Epithelial cell of prostate (primary cell): ENCODE measurements at places on chromosomes 5 and 9.

DNA sequence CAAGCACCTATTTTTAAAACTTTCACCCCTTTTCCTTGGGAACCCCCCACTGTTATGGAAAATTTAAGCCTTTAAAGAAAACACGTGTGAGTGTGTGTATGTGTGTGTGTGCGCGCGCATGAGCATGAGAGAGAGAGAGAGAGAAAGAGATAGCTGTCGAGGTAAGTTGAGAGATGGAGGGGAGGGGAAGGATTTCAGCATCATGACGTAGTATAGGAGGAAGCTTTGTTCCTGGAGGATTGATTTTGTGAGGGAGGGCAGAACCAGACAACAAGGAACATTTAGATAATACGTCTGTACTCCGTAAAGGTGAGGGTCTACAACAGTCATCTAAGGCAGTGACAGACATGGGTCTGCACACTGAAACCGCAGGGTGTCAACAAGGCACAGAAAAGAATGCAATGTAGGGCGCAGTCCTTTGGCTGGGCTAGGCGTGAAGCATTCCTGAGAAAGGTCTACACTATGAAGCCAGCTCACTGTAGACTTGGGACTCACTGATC, 227.7 kb downstream of the SMARCA2 start:
- DNase-seq: no peak

DNA sequence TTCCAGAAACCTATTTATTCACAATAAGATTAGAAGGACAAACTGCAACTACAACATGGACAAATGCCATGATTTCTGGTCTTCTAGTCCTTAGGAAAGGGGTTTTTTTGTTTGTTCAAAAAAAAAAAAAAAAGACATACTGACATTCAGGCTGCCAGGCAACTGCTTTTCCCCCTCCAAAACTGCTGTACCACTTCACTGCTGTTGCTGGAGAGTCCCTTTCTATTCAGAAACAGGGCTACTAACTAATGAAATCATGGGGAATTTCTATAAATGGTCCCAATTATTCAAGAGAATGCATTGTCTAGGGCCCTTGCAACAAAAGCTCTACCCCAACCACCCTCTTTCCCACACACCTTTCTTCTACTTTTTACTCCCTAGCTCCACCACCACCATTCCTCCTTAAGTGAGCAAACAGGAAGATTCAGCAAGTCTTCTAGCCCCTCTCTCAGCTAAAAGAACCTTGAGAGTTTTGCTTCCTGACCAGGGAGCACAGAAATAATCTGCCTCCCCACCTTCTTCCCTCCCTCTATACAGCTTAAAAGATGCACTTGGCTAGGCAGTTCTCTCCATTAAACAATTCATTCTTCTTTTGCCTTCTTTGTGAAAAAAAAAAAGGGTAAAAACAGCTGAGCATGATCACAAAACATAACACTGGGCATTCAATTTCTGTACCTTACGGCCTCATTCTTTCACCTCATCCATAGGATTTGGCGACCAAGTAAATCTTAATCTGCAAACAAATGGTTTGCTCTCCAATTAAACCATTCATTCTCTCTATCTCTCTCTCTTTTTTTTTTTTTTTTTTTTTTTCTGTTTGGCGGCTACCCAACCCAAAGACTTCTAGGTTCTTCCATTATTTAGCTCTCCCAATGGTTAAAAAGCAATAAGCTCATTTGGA, 13.8 kb downstream of the ZNF608 start:
- no peak for DNase-seq

- DNase-seq: no peak
Measured at GRCh38 chr9:84139296-84140070, 158.9 kb downstream of the RMI1 start.

DNA sequence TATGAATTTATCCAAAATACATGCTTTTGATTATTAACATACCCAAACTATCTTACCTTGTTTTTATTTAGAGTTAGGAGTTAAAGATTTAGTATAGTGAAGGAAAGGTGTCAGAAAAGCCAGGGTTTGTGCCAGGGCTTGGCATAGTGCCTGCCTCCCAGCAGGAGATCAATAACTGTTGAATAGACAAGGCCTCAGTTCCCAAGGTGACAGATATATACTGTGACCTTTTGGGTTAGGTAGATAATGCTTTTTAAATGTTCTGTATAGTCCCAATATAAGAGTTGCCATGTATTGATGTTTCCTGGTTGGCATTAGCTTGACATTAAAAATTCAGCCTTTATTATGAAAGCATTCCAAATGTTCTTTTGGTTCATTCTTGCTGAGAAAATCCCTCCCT, 121.8 kb downstream of the MCTP1 start:
- no peak for DNase-seq

- no peak for DNase-seq
Measured at GRCh38 chr5:167582283-167582682, 709.2 kb upstream of the WWC1 start.

DNA sequence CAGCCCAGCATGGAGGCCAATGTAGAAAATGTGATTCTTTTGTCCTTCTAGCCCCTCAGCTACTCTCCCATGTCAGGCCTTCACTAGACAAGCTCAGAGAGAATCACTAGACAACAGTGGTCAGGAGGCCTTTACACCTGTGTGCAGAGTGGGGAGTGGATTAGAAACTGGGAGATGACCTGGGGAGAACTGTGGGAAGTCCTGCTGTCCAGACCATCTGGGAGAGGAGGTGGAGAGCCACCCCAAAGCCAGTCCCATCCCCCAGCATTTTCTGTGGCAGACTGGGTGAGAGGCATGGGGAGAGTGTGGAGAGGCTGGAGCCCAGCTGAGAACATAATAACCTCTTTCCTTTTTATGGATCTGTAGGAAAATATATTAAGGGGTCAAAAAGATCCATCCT, 452.0 kb upstream of the DMAC1 start:
- no peak for DNase-seq

- no peak for DNase-seq
Measured at GRCh38 chr5:78806544-78806943, 158.0 kb upstream of the LHFPL2 start.

GRCh38 chr9:126763130-126763764, 41.6 kb upstream of the ZBTB43 start:
- DNase-seq: no peak

DNA sequence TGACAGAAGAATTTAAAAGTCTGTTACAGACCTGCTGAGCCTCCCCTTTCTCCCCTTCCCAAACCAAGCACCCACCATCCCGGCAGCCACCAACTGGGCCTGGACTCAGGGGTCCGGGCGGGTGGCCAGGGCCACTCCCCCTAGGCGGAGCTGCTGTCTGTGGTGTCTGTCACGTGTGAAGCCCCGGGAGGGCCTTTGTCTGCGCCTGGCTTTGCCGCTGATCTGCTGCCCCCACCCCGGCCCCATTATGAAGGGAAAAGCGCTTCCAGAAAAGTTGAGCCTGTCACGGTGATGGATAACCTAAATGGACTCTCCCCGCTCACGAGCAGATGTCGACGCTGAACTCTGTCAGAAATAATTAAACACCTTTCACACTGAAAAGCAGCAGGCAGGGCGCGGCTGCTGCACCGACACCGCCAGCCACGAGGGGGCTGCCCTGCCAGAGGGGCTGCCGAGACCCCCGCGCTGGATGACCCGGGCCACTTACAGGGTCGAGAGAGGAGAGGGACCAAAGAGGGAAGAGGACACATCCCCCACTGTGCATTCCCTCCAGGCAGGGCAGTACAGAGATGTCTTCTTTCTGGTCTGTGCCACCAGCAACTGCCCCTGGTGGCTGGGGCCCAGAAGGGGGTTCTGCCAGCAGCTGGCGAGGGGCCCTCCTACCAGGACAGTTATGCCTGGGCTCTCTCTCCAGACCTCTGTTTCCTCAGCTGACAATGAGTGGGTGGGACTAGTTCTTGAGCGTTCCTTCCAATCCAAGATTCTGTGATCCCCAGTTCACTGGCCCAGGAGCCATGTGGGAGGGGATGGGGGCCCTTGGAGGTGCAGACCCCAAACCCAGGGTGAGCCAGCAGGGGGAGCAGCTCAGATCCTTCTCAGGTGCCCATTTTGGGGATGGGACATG, 36.0 kb upstream of the BARHL1 start:
- DNase-seq: no peak

GRCh38 chr9:76198336-76198735, 195.9 kb downstream of the RFK start:
- DNase-seq: no peak

DNA sequence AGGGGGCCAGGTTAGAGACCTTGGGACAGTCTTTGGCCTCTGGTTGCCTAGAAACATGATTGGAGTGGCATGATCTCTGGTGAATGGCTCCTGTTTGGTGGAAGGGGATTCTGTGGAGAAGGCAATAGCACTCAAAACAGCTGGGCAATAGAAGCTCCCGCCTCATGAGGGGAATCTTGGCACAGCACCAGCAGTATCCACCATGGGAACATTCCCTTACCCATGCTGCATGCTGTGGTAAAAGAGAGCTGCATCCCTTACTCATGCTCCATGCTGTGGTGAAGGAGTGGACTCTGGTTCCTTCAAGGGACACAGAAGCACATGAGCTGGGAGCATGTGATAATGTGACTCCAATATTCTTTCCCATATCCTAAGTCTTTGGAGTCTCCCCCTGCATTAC, 160.6 kb downstream of the PJA2 start:
- no peak for DNase-seq

GRCh38 chr9:132541870-132542830, 40.3 kb upstream of the BARHL1 start:
- DNase-seq: no peak

GRCh38 chr9:35658968-35659220, 802 bp downstream of the CCDC107 start:
- DNase-seq: no peak

DNA sequence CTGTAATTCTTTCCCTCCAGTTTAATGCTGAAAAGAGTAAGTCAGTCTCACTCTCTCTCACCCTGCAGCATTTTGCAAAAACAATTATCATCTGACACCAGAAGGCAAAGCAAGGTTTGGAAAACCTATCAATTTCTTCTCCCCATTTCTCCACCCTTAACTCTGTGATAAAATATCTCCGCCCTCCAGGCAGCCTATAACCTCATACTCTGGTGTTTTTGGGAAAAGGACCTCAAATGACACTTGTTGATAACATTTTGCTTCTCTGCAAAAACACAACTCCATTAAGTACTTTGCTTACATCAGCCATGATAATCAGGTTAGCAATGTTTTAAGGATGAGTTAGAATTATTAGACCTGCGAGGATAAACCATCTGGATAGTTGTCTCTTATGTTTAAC, 2.3 kb downstream of the ANKH start:
- DNase-seq: no peak

DNA sequence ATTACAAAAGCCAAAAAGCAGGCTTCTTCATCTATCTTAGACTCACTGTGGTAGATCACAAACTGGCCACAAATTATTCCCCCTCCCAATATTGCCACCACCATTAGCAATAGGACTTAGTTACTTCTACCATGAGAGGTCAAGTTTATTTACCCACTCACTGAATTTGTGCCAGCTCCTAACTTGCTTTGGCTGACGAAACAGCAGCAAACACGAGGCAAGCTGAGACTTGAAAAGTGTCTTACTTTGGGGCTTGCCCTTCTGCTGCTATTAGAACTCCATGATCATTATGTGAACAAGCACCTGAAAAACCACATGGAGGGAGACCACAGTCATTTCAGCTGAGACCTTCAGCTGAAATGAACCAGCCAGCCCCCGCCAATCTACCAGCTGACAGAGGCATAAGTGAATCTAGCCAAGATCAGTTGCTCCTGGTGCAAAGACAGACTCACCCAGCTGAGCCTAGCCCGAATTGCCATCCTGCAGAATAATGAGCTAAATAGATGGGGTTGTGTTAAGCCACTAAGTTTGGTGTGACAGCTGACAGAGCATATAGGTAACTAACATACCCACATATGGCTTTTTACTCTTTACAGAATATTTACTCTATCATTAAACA, 5.7 kb downstream of the WDR41 start:
- peak; percentile 64 for DNase-seq

DNA sequence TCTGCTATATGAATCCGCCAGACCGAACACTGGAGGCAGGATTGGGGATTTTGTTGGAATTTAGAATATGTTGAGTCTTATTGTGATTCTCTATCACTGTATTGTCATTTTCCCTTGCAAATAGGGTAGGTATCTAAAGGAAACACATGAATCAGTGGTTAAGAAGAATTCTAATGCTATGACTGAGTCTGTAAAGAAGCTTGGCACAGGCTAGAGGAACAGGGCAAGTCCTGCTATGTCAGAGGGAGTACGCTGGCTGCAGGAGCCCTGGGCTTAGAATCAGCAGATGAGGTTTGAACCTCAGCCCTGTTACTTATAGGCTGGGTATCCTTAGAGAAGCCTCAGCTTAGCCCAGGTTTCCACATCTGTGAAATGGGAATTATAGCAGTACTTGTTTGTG, 198.1 kb downstream of the NR3C1 start:
- peak; percentile 91 for DNase-seq

GRCh38 chr9:116544896-116545295, 142.2 kb upstream of the TRIM32 start:
- DNase-seq: no peak

DNA sequence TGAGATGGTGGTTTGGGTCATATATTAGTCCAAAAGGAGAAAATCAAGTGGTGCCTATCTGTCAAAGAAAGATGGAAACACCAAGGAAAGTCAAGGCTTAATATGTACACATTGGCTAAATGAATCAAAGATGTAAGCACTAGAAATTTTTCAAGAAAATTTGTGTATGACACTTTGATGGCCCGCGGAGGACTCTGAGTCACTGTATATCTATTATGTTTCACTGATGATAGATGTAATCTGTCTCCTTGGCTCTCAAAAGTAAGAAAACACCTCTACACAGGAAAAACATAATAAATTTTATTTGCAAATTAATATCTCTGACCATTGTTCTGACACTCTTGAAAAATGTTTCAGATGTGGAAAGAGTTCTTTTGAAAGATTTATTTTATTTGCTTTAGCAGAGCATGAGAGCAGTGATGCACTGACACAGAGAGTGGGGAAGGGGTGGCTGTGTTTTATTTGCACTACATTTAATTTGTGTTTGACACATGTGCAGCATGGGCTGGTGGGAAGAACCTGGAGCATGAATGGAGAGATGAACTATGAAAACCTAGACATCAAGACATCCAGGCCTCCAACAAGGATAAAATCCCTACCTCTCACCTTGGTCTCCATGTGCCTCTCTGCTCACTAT, 180.8 kb upstream of the GAS1 start:
- no peak for DNase-seq

GRCh38 chr5:128424646-128425045, 113.4 kb downstream of the FBN2 start:
- no peak for DNase-seq

GRCh38 chr5:150492621-150493020, 15.3 kb upstream of the NDST1 start:
- DNase-seq: peak; percentile 96

DNA sequence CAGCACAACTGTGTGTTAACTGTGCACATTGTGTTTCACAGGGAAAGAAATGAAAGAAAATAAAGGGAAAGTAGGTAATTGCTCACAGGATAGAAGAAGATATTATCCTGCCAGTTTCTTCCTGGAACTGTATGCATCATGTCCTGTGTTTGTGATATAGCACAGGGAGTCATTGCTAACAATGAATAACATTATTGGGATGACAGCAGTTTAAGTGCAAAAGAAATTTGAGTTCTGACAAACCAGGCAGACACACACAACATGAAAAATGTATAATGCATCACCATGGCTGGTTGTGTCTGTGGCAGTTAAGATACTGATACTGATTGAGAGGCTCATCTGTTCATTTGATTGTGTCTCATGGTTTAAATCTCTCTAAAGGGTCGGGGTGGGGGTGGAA, 145.4 kb downstream of the SPATA31D1 start:
- DNase-seq: no peak
